ENCODE measurements at places on chromosomes 7 and 10.

DNA sequence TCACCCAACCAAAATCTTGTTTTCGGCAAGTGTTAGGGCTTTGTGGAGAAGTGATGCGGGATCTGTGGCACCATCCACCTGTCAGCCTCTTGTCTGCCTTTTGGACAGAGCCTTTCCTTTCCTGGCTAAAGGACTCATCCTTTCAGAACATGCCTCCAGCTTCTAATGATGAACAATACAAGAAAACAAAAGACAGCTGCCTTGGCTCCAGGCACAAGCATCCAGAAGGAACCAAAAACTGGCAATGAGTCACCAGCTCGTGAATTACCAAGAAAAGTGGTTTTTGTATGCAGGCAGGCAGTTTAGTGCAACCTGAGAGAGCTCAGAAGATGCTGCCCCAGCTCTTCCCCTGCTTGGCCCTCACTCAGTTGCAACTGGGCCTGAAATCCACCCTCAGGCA lies 84.6 kb upstream of the NAMPT start:
- no peak for DNase-seq

DNA sequence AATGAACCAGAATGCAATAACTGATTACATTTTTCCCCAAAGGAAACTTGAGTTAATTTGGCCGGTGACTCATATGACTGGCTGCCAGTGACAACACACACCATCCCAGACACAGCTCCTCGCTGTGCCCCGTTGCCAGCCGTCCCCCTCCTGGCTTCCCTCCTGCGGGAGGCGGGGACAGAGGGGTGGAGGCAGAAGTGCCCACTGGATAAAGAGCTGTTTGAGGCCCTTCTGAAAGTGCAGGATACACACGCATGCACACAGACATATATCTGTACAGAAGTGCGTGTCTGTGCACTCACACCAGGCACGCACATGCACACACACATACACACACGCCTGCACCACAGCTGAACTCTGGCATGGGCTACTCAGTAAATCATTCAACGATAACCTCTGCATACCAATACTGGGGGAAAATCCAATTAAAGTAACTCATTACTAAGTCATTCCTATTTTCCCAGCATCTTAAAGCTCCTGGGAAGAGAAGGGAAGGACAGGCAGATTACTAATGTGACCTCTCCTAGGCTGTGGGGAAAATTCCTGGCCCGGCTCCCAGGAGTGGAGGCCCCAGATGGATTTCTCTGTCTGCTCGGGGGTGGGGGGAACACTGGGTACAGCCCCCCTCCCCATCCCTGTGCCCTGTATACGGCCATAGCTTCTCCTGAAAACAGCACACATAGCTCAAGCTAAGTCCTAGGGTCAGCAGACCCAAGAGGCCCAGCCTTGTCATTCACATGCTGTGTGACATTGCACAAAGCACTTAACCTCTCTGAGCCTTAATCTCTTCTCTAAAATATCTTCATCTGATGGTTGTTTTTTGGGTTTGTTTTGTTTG lies 52.3 kb upstream of the MYL10 start:
- DNase-seq = no peak

GRCh38 chr10:26274391-26274790 lies 57.8 kb downstream of the GAD2 start:
- DNase-seq = no peak

DNA sequence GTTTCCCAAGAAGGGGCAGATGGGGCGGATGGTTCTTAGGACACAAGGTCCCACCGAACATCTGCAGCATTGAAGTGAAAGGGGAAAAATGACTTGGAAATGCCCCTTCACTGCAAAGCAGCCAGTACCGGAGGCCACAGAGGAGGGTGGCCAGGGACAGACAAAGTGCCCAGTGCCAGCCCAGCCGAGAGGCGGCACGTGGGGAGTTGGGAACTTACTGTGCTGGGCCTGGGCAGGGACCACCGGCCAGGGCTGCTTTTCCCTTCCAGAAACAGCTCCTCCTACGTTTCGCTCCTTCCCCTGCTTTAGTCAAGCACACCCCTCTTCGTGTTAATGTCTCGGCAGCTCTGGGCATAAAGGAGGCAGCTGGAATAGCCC lies 129.2 kb downstream of the TNS3 start:
- DNase-seq = no peak

DNA sequence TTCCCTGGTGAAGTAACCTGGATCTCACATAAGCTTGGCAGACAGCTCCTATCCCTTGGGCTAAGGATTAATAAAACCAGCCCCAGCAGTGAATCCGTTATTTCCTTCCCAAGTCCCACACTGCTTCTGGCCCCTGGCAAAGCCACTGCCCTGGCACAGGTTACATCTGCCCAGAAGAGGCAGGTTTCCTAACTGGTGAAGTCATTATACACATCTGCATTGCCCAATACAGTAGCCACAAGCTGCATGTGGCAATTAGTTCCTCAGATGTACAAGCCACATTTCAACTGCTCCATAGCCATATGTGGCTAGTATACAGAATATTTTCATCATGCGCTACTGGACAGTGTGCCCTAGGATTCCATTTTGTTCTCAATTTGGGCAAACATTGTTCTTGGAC lies 273.0 kb downstream of the GRM8 start:
- DNase-seq = peak; percentile 95

Data from HL-60 (cell line).